CD4-positive, alpha-beta T cell treated with Interleukin-12 subunit alpha and Interleukin-12 subunit beta, for 1 hour (primary cell): ENCODE measurements at places on chromosomes 4 and X.

- DNase-seq = no peak
Observed at GRCh38 chrX:114075073-114075673, 508.7 kb upstream of the HTR2C start.

DNA sequence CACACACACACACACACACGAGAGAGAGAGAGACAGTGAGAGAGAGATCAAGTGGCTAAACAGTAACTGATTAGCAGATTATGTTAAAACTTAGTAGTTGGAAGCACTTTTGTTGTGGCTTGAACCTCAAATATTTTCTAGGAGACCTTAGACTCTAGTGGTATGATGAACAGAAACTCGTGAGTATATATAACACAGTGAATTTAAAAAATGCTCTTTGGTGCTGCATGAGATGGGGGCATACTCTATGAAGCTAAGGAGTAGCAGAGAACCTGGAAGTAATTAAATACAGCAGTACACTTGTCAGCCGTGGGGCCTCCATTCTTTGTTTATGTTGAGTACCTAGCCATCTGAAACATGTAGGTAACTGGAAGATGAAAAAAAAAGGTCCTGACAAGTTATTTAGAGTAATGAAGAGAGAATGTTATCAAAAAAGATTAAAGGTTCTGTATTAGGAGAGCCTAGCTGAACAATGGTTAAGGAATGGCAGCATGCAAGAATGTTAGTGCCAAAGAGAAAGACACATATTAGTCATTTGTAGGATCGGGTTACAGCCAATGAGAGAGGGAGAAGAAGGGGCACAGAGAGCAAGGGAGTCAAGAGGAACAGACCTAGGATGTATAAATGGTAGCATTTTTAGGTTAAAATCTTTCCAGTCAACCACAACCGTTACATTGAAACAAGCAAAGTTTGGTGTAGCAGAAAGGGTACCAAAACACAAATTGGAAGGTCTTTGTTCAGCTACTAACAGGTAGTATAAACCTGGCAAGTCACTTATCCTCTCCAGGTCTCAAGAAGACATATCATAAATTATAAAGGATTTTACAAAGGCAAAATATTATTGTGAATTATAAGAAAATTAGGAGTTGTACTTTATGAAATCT, 316.7 kb upstream of the DIPK2B start:
- no peak for DNase-seq

- no peak for DNase-seq
Observed at GRCh38 chr4:44118971-44119680, 329.5 kb downstream of the KCTD8 start.

GRCh38 chr4:120636120-120636630, 286.4 kb downstream of the PRDM5 start:
- DNase-seq = no peak

DNA sequence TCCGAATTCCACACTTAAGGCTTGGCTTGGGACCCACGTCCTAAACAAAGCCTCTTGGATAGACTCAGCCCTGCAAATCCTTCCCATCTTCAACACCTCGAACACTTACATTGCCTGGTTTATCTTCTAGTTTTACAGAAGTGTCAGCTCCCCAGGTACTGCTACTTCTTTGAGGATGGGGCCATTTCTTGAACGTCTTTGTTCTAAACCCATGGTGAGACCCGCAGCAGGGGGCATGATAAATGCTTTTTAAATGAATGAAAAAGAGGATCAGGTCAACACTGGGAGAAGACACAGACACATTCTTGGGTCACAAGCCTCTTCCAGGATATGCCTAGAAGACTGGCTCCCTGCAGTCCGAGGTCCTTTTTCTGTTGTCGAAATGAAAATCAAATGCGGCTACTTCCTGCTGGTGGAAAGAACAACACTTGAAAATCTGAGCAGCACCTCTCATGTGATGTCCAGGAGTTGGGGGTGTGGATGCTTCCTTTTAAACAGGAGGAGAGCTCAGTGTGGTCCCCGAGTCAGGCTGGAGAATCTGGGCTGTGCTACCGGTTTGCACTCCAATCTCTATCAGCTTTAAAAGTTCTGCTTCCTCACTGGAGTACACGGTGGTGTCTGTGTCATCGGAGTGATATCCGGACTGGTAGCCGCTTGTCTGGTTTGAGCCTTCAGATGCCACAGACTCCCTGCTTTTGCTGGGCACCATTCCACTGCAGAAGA, 45.8 kb downstream of the KDR start:
- DNase-seq = no peak

DNA sequence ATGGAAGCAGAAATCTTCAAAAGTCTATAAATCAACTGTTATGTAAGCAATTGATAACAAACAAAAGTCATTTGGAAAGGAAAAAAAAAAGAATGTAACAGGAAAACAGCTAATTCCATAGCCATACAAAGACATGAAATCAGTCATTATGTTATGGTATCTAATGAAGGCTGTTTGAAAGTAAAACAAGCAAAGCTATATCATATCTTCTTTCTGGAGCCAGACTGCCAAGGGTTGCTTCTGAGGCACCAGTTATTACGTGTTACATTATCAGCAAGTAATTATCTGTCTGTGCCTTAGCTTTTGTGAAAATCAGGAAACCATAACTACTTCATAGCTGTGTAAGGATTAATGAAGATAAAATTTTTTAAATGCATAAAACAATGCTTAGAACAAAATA, 480.2 kb downstream of the FAT4 start:
- no peak for DNase-seq

DNA sequence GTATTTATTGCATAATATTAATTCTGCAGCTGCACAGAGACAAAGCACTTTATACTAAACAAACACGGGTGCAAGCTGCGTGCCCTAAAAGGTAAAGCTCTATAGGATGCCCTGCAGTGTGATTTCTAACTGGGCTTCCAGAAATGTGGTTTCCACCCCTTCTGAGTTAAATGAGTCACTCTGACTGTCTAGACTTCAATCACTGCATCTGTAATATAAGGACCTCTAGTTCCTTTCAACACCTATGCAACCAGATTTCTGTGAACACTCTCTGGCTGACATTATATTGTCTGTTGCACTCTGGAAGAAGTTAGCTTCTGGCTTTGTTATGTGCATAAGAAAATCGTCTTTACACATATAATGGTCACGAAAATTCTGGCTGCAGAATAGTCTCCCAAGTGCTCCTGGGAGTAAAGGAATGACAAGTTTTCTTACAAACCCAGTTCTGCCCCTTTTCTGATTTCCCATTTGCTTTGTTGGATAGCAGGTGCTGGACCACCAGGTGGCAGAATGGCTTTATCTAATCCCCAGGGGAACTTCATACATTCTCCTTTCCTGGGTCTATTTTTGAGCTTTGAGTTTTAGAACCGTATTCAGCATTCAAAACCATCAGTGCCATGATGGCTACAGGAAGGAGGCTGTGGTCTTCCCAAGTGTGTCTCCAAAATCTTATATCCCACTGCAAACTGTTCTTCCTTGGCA, 842.2 kb downstream of the STIM2 start:
- no peak for DNase-seq

DNA sequence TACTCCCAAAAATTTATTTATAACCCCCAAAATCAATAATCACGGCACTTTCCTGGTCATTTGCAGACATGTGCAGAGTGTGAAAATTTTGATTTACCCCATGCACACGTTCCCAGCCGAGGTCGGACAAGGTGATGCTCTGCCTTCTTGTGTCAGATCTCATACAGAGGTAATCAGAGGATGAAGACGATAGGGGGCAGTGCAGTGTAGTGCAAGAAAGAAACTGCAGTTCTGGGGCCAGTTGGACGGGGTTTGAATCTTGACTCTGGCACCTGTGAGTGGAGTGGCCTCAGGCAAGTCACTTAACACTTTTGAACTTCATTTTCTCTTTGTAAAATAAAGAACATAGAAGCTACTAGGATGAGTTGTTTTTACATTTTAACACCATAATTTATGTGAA, 88.4 kb downstream of the FRMPD3 start:
- DNase-seq = peak; percentile 37

GRCh38 chr4:95027905-95028618, 270.3 kb downstream of the BMPR1B start:
- DNase-seq = no peak

- no peak for DNase-seq
Observed at GRCh38 chr4:102735582-102735981, 25.2 kb downstream of the MANBA start.

DNA sequence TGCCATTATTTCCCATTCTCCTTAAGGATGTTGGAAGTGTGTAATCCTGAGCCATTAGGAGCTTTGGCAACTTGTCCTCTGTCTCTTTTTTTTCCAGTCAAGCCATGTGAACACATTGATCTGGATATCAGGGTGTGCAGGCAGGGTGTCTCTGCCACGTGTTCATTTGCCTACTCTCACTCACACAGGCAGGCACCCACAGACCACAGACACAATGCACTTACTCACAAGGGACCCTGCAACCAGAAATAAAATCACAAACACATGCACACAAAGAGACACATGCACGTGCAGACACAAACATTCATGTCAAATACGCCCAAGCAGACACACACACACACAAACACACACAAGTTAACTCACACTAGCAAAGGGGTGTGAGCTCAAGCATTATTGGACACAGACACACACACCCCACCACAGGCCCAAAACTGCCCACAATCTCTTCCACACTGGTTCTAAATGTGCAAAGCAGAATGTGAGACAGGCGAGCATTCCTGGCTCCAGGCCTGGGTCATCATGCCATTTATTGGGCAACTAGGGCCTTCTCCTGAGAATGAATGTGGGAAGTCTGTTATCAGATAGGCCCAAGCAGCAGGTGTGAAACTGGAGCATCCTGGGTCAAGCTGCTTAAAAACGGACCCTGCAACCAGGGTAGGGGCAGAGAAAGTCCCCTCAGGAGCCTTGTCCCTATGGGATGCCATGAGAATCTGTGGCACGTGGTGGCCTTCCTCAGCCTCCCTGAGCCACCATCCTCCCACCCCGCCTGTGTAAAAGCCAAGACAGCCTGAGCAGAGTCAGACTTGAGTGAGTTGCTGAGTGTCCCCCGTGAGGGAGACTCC, 63.4 kb downstream of the NBDY start:
- DNase-seq = no peak

DNA sequence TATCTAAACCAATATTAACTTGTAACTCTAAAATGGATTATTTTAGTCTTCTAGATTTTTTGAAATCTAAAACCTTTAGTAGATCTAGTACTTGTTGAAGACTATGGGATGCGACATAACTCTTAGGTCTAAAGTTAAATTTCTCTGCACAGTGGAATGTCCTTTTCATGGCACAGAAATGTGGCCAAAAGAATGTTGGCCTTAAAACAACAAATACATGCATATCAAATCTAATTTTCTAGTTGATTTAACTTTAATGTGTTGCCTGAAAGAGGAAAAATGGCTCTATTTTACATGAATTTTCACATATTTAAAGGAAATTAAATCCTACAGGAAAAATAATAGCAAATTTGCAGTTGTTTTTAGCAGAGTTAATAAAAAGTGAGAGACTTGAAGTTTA, 30.3 kb downstream of the NFKB1 start:
- DNase-seq = no peak

DNA sequence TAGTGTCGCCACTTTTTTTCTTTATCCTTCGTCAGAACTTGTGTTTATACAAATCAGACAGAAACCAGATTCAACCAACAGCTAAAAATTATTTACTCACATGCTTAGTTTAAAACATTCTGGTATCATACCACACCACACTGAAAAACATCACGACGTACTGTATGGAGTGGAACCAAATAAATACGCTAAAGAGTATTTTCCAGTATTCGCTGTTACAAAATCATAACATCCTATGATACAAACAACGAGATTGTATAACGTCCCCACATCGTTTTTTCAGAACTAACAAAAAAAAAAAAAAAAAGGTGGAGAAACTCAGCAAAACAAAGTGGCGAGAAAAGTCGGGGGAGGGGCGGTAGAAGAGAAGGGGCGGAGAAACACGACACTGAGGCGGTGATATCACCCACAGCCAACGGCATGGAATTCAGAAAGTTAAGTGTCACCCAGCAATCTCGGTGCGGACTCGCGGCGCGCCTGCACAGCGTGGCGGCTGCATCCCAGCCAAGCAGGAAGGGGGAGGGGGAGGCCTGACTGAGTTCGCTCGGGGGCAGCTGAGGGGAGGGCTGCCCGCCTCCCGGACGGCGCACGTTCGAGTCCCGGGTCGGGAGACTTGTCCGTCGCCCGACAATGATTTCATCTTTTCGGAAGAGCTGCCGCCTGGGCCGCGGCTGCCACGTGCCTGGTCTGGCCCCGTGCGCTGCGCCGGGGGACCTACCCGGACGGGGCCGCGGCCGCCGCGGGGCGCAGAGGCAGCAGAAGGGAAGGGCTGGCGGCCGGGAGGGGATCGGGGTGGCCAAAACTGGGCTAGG, 920 bp downstream of the SETD7 start:
- DNase-seq = peak; percentile 90

GRCh38 chr4:133960975-133961374, 240.6 kb downstream of the PABPC4L start:
- no peak for DNase-seq

GRCh38 chrX:20361890-20362262, 95.2 kb upstream of the RPS6KA3 start:
- DNase-seq = no peak

DNA sequence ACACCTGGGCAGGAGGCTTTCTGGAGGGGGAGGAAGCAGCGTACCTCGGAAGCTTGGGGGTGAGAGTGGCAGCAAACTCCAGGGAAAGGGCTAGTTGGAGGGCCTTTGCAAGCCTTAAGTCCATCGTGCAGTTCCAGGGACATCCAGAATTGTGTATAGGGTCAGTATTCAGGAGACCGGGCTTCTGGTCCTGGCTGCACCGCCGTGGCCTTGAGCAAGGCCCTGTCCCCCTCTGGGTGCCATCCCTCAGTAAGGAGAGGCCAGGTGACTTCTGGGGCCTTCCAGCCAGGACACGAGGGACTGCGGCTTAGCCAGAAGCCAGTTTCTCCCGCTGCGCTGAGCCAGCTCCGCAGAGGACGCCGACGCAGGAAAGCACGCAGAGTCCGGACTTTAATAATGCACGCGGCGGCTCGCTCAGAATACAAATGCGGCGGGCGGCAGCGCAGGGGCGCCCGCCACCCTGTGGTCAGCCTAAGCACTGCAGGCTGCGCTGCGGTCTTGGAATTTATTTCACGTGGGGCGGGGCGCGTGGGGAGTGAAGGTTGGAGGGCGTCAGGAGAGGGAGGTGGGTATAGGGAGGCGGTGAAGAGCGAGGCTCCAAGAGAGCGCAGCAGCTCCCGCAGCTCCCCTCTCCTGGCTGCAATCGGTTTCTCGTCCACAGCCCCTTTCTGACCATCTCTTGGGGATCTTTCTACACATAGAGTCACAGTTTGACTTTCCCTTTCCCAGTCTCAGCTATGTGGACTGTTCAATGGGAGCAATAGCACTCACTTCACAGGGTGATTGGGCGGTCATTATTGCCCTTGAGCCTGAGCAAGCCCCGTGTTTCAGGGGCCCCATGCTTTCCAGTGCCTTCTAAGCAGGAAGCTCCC, 94.1 kb upstream of the GPR50 start:
- peak; percentile 48 for DNase-seq

DNA sequence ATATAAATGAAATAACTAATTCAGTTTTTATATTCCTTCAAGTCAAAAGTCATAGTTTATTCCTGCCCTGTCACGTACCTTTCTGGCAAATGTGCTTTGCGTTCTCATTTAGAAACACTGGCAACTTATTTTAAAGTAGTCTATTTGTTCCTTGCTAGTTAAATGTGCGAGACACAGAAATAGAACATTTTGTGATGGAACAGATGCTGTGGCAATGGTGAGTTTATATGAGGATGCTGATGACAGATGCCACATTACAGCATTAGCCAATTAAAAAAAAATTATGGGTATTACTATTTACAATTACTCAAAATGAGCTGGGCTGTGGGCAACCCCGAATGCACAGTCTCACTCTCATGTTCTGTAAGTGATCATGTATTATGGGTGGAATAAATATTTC, 26.1 kb upstream of the EPHA5 start:
- no peak for DNase-seq

GRCh38 chrX:130197464-130197863, 25.7 kb downstream of the RAB33A start:
- no peak for DNase-seq
